ENCODE measurements at places on chromosomes 11 and 22.

DNA sequence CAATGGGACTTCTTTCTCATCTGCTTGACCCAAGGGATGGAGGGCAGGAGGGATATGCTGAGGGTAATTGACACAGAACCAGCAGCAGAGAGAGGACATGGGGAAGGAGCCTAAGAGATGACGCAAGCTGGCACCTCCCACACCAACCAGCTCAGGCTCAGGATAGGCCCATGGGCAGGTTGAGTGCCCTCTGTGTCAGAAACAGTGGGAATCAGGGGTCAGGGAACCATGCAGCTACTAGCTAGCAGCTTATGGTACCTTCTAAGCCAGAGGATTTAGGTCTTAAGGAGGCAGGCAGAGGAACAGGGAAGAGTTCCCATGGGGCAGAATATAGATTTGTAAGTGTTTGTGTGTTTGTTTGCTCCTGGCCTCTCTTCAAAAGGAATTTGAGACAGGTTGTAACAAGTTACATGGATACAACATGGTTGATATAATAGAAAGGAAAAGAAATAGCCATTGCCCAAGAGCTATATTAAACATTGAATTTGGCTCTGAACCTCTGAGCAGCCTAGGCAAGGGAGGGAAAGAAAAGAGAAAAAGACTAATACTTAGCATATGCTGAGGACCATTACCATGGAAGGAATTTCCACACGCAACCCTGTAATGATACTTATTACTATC lies 39.9 kb upstream of the NAV2 start:
- DNase-seq, result no peak

GRCh38 chr11:92707665-92708064 lies 261.8 kb upstream of the MTNR1B start:
- no peak for DNase-seq

DNA sequence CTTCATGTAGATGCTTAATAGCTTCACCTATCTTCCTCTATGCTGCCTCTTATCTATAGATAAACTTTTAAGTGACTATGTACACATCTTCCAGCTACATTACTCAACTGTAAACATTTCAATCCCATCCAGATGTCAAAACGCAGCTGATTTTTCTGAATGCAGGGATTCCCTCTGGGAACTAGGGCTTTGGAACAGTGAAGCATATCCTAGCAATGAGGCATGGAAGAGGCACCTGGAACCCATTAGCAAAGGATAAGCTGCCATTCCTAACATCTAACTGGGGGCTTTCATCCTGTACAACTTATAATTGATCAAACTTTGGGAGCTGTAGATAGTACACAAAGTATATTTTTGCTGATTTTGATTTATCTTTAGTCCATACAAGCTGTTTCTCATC lies 40.8 kb upstream of the OPCML start:
- no peak for DNase-seq

DNA sequence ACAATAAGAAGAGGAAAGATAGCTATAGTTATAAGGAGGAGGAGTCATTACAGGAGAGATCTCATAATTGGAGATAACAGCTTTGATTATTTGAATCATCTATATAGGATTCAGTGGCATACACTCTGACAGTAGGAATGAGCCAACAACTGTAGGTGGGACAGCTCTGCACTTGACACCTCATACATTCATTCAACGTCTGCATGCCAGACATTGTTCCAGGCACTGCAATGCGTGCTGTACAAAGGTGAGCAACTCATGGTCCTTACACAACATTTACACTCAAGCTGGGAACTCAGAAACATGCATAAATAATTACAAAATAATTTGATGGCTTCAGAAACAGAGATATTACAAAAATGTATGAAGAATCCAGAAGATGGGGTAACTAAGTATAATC lies 154.3 kb downstream of the MSANTD4 start:
- DNase-seq, result peak; percentile 20

DNA sequence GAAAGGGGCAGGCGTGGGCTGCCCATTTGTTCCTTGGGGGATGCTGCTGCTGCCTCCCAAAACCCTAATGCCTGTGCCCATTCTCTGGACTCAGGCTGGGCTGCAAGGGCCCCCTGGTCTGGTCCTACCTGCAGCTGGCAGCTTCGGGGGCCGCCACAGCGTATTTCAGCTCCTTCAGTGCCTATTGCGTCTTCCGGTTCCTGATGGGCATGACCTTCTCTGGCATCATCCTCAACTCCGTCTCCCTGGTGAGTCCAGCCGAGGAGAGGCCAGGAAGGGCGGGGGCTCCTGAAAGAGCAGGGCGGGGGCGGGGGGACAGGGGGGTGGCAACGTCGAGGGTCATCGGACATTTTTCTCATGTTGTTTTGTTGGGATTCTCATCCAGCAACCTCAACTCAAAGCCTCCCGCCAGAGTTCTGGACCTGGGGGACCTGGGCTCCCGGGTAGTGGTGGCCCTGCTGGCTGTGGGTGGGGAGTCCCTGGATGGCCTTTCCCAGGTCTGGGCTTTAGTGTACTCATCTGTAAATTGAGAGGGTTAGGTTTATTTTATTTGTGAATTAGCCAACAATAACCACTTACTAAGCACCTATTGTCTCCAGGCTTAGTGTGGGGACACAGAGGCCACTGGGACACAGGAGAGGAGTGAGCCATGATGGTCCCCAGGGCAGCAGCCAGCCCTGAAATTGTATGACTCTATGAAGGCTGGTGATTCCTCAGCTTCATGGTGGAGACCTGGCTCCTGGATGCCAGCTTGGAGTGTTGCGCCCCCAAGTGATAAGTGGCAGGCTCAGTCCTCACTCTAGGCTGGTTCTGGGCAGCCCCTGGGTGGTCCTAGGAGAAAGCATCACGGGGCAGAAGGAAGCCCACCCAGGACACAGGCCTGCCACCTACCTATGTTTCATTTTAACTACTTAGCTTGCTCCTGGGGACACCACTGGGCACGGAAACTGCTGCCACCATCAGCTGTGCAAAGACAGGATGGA lies 36.0 kb downstream of the CAPN1 start:
- DNase-seq, result no peak

GRCh38 chr22:39728236-39728860 lies 157.8 kb downstream of the CACNA1I start:
- DNase-seq, result no peak

GRCh38 chr11:101115671-101116160 lies 13.9 kb downstream of the PGR start:
- DNase-seq, result no peak

DNA sequence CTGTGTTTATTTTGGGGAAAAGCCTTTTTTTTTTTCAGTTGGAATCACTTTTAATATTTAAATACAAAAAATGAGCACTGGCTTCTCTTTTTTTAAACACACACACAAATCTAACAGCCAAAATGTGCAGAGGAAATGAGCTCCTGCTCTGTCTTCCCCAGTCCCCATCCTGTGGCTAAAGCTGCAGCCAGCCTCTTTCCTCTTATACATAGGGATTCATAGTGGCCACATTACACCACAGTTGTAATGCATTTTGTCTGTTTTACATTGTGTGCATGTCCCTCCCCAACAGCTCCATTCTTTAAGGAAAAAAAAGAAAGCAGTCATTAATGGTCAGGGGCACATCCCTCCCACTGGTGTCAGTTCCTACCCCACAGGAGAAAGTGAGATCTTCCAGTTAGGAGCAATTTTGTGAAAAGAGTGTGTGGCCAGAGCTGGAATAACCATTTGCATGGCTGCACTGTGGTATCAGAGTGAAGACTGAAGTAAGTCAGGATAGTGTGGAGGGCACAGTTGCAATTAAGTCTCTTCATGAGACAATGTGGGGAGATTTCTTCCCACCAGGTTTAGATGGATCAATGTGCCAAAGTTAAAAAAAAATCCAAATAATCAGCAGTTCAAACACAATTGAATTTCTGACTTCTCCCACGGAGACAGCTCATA lies 220.6 kb downstream of the TMEM135 start:
- DNase-seq, result no peak

- no peak for DNase-seq
These were observed 91.1 kb downstream of the ETS1 start for GRCh38 chr11:128496249-128496648.

DNA sequence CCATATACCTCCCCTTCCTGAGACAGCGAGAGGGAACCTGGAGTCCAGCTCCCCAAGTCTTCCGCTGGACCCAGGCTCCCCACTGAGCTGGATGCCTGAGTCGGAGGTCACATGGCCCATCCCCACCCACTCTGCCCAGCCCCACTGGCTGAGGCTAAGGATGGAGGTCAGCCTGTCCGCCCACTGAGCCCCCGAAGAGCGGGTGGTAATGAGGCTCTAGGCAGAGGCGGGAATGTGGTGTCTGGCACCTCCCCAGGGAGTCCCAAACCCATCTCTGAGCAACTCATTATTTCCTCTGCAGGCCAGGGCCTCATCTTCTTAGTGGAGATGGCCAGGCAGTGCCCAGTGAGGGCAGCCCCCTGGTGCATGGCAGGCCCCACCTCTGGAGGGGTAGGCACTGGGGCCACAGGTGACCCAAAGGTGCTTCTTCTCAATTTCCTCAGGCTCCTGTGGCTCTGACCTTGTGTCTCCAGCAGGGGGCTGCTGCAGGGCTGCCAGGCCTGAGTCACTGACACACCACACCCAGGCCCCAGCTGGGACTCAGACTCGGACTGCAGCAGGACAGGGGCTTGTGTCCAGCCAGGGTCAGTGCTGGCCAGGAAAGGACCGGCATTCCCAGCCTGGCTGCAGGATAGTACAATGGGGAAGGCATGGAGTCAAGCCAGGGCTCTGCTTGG lies 10.2 kb upstream of the PDE2A start:
- peak; percentile 56 for DNase-seq

DNA sequence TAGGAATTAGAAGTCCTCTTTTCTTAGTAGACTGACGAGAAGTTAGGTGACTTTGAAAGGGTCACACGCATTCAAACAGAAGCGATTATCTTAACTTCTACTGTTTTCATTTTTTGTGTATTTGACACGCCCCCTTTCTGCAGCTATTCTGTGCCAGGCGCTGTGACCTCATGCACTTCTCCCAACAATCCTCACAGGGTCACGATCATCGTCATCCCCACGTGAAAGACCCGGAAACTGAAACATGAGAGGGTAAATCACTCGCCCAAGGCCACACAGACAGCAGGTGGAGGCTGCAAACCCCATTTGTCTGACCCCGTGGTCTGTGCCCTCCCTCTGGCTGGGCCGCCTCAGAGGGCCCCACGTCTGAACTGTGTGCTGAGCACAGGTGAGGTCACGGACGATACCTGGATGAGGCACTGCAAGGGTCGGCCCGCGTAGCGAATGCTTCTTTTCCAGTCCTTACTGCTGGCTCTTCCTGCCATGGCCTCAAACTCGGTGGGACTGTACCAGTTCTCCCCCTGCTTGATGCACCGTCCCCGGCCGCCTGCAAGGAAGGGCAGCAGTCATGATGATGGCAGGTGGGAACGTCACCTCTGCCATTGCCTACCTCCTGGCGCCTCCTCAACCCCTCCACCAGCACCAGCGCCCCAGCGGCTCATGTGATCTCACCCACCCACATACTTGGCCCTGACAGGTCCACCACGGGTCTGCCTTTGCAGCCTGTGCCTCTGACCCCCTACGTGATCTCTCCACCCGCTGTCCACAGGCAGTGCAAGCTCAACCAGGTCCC lies 8.4 kb downstream of the DEAF1 start:
- no peak for DNase-seq

- DNase-seq, result no peak
These were observed 26.0 kb upstream of the TTC12 start for GRCh38 chr11:113288286-113288863.

DNA sequence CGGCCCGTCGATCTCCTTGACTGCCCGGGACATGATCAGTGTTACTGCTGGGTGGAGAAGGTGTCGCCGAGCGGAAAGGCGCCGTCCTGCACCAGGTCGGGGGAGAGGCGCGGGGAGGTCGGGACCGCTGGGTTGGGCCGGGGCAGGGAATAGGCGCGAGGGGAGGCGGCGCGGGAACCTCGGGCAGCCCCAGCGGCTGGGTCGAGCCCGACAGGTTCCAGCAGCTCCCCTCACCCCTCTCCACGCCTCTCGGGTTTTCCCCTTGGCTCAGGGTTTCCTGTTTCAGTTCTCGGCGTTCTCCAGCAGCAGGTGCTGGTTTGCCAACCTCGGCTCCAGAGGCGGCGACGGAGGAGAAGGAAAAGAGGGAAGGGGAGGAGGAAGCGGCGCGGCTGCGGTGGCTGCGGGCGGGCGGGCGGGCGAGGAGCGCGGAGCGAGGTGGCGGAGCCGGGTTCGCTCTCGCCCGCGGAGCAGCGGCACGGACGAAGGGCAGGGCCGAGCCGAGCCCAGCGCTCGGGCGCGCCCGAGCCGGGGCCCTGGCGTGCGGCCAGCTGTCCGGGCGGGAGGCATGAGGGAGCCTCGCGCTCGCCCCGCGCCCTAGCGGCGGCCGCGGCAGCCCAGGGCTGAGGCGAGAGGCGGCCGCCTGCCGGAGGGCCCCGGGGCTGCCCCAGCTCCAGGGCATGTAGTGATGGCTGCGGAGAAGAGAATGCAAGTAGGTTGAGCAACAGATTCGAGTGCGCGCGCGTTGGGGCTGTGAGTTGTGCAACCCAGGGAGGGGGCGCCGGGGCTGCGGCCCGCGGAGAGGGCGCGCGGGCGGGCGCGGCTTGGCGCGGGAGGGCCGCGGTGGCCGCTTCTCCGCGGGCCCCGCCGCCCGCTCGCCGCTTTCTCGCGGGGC lies at the start of gene ZC3H12C:
TSS of gene ZC3H12C (plus strand) at position 878 of the 892 bp plus-strand sequence. CDS start 20 bp downstream, outside the sequence.
- peak; percentile 90 for DNase-seq

GRCh38 chr11:63769042-63769713 lies 603 bp upstream of the ZFTA start:
- no peak for DNase-seq

DNA sequence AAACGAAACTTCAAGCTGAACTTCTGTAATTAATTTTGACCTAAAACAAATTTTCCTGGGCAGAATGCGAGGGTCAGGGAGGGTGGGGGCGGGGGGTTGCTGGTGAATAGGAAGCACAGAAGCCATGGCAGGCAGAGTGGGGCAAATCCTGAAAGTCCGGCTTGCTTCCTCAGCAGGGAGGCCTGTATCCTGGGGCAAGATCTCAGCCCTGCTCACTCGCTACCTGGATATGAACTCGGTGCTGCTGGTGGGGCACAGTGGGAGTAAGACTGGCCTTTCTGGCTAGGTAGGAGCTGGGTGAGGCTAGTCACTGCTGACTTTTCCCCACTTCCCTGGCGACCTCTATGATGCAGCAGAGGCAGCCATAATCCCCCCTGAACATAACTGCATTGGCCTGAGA lies 168.9 kb upstream of the CHORDC1 start:
- DNase-seq, result no peak

DNA sequence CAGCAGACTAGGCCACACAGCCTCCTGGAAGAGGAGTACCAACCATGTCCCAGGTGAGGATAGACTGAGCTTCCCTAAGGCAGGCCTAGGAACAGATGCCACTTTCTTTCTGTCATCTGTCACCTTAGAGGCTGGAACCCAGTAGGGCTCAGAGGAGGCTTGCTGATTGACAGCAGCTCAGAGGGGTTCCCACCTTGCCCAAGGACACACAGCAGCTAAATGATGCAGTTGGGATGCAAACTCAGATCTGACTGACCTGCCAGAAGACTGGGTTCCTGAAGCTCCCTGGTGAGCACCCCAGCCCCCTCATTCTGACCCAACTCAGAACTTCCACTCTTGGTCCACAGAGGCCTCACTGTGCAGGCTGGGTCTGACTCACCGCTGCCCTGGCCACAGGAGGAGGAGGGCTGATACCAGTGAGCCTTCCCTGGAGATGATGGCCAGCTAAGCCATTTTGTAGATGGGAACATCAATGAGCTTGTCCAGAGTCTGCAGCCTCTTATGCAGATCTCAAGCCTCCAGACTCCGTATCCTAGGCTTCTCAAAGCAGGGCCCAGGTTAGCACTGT lies 14.0 kb downstream of the CAPN5 start:
- DNase-seq, result peak; percentile 61

All from iris pigment epithelial cell (primary cell).